Stimulated activated CD4-positive, alpha-beta T cell treated with anti-CD3 and anti-CD28 coated beads, Interleukin-12 subunit alpha, Interleukin-12 subunit beta, amount 100 ng/mL, for 4 hours (primary cell): ENCODE measurements at places on chromosomes 11 and 22.

- no peak for DNase-seq
Observed at GRCh38 chr11:73192272-73192671, 25.8 kb upstream of the P2RY2 start.

- no peak for DNase-seq
Observed at GRCh38 chr11:115290893-115291292, 213.3 kb downstream of the CADM1 start.

DNA sequence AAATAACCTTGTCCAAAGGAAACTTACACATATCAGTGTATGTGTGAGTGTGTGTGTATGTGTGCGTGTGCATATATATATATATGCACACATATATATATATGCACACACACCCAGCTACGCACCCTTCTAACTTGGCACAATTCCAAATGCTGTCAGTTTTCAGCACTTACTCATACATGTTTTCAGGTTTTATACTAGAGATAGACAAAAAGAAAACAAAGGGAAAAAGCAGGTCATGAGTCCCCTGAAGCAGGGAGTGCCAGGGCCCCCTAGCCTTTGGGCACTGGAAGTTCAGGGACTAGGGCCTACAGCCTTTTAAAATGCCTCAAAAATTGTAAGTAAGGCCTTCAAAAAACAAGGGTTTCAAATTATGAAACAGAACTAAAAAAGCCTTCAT lies 265.4 kb downstream of the CADM1 start:
- no peak for DNase-seq

GRCh38 chr11:114571712-114572111 lies 12.0 kb upstream of the NXPE1 start:
- DNase-seq = no peak

DNA sequence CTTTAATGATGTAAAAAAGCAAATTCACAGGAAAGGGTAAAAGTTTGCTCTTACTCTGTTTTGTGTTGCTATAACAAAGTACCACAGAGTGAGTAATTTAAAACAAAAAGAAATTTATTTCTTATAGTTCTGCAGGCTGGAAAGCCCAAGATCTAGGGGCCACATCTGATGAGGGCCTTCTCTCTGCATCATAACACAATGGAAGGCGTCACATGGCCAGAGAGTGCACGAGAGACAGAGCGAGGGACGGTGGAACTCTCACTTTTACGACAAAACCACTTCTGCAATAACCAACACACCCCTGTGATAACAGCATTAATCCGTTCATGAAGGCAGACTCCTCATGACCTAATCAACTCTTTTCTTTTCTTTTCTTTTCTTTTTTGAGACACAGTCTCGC lies 31.1 kb downstream of the CD6 start:
- no peak for DNase-seq

GRCh38 chr11:14773755-14774154 lies 118.3 kb downstream of the CYP2R1 start:
- DNase-seq = no peak

DNA sequence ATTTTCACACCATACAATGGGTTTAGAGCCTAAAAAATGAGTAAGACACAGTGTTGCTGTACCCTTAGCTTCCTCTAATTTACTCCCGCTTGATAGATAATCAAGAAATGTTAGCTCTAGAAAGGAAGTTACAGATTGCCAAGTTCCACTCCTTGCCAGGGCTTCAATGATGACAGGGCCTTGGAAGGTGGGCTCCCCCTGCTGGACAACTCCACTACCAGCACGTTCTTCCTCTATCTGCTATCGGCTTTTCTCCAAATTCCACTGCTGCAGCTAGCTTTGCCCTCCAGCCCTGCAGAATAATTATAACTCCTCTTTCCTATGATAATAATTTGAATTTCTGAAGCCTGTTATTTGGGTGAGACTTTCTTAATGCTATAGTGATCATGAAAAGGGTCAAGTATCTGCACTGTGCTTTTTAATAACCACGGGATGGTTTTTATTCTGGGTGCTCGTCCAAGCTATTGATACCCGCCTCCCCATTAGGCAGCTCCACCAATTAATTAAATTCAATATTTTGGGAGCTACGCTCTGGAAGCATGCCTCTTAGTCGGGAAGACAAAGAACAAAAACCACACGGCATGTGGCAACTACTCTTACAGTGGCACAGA lies 9.0 kb downstream of the SYN3 start:
- peak; percentile 55 for DNase-seq
